Parietal lobe (tissue), 2 donors: ENCODE measurements at places on chromosomes 5 and 9. TPM values are rescaled to one million over a fixed set of nuclear protein-coding genes. Genes with fewer than 3 reads are reported as not detected.

DNAJC18 gene
- total RNA-seq: 44.1 TPM

ACSL6 gene
- 69.5 TPM for total RNA-seq

RLN1 gene
- 1.3 TPM for total RNA-seq

PTRH1 gene
- total RNA-seq: 6.9 TPM

SPINK7 gene
- not detected for total RNA-seq

SPATA6L gene
- 13.8 TPM for total RNA-seq

LHX6 gene
- 32.2 TPM for total RNA-seq

TIGD6 gene
- total RNA-seq: 4.1 TPM

RALGPS1 gene
- 173 TPM for total RNA-seq

NSD1 gene
- 126 TPM for total RNA-seq

TMEM252 gene
- not detected for total RNA-seq

BAAT gene
- total RNA-seq: 0.31 TPM

GRPEL2 gene
- total RNA-seq: 33.8 TPM

CRHBP gene
- total RNA-seq: 2.8 TPM

OR1J4 gene
- total RNA-seq: not detected

CTXN3 gene
- 0.63 TPM for total RNA-seq

CMYA5 gene
- total RNA-seq: 2.5 TPM

NMUR2 gene
- total RNA-seq: not detected

CARD6 gene
- 0.63 TPM for total RNA-seq

PTGS1 gene
- 0.31 TPM for total RNA-seq

PGM5 gene
- total RNA-seq: 1.6 TPM

MYMK gene
- total RNA-seq: not detected

CHSY3 gene
- 26.6 TPM for total RNA-seq

CERCAM gene
- total RNA-seq: 27.2 TPM

IRX1 gene
- total RNA-seq: not detected

PCDHA1 gene
- 9.1 TPM for total RNA-seq

RMI1 gene
- total RNA-seq: 24.4 TPM

GABRA6 gene
- not detected for total RNA-seq

TOR1A gene
- 29.1 TPM for total RNA-seq

CFAP77 gene
- total RNA-seq: not detected

SPAAR gene
- total RNA-seq: 0.31 TPM

TEK gene
- total RNA-seq: 7.2 TPM

GPR21 gene
- 17.2 TPM for total RNA-seq

SH2D3C gene
- total RNA-seq: 11.3 TPM

IL31RA gene
- total RNA-seq: not detected

BTNL3 gene
- not detected for total RNA-seq

SLCO4C1 gene
- 0.63 TPM for total RNA-seq

SCGB3A1 gene
- not detected for total RNA-seq

RNF183 gene
- total RNA-seq: not detected

CD274 gene
- 0.31 TPM for total RNA-seq

NIPAL4 gene
- not detected for total RNA-seq

RANBP3L gene
- 3.8 TPM for total RNA-seq

SLC25A2 gene
- total RNA-seq: 0.63 TPM

CNTFR gene
- total RNA-seq: 23.8 TPM

HACD4 gene
- 0.94 TPM for total RNA-seq

SLC28A3 gene
- not detected for total RNA-seq

IFNB1 gene
- not detected for total RNA-seq

FAM169A gene
- 58.2 TPM for total RNA-seq

NAIP gene
- 80.1 TPM for total RNA-seq

NR4A3 gene
- total RNA-seq: 13.5 TPM
